ENCODE measurements at places on chromosomes 3 and 15. TPM values are rescaled to one million over a fixed set of nuclear protein-coding genes. Genes with fewer than 3 reads are reported as not detected.

GOLGA8H gene
- total RNA-seq: 1.2 TPM

CRBN gene
- 63.2 TPM for total RNA-seq

OSTN gene
- not detected for total RNA-seq

SLC27A2 gene
- 2.3 TPM for total RNA-seq

SNAP23 gene
- 89.5 TPM for total RNA-seq

LTF gene
- 3.0 TPM for total RNA-seq

P2RY1 gene
- total RNA-seq: 6.0 TPM

CISH gene
- 10.4 TPM for total RNA-seq

CYP1A2 gene
- not detected for total RNA-seq

FRMD5 gene
- total RNA-seq: 0.37 TPM

RBM6 gene
- 137 TPM for total RNA-seq

RFX7 gene
- 6.7 TPM for total RNA-seq

P2RY13 gene
- total RNA-seq: 0.72 TPM

CKMT1B gene
- 2.3 TPM for total RNA-seq

OR5K2 gene
- not detected for total RNA-seq

GCHFR gene
- 129 TPM for total RNA-seq

AGBL1 gene
- total RNA-seq: not detected

Measured in omental fat pad (tissue), 4 donors.